Posterior vena cava (tissue), 2 donors: ENCODE measurements at places on chromosomes 6 and 20. TPM values are rescaled to one million over a fixed set of nuclear protein-coding genes. Genes with fewer than 3 reads are reported as not detected.

- DNase-seq: no peak
Measured at GRCh38 chr20:8990770-8991169, 78.1 kb upstream of the PLCB4 start.

AGER gene
- 4.6 TPM for total RNA-seq

DNA sequence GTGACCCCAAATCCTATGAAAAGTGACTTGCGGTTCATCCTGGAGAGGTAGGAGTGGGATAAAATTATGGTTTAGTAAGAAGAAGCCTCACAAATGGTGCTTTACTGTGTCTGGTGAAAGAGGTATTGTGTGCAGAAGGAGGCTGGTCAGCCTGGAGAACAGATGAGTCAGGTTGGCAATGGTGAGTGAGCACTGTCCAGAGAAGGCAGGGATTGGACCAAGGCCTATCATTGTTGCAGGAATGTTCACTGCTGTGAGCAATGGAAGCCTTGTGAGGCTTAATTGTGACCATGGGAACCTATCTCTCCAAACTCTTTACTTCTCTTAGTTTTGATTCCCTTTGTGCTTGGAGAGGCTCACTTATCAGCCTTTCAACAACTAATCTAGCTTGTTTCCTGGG lies 89.0 kb upstream of the KCNK16 start:
- DNase-seq: no peak

DNA sequence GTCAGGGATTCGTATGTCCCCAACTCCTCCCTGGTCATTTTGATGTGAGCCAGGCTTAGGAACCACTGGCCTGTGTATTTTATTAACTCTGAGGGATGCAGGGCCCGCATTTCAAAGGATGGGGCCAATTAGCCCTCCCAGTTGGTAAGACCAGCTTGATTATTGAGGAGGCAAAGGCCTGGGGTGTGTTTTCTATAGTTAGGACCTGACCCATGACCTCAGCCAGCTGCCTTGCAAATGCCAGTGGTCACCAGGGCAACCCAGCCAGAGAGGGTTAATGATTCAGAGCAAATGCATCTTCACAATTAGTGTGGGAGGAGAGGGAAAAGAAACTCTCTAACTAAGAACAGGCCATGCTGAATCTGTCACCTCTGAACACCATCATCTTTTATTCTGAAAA lies 835.4 kb downstream of the MAFB start:
- no peak for DNase-seq

DNA sequence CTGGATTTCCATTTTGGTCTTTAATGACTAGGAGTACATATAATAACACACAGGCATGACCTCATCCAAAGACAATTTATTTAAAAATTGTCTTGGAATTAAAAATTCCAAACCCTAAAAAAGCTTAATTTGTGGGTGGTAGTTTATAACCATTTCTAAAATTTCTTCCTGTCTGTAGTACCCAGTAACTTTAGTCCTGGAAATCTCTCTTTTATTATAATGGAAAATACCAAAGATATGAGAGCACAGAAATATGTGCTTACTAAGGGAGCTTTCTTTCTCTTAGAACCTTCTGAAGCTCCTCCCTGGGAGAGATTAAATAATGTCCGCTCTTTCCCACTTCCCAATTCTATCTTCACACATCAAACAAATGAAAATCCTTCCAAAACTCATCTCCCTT lies 70.5 kb upstream of the PRL start:
- no peak for DNase-seq

GRCh38 chr6:60952500-60952899 lies 1333.5 kb downstream of the KHDRBS2 start:
- DNase-seq: no peak

GRCh38 chr6:87393026-87393622 lies 14.6 kb upstream of the CFAP206 start:
- no peak for DNase-seq

STK4 gene
- 29.0 TPM for total RNA-seq

C6orf52 gene
- total RNA-seq: not detected

DNA sequence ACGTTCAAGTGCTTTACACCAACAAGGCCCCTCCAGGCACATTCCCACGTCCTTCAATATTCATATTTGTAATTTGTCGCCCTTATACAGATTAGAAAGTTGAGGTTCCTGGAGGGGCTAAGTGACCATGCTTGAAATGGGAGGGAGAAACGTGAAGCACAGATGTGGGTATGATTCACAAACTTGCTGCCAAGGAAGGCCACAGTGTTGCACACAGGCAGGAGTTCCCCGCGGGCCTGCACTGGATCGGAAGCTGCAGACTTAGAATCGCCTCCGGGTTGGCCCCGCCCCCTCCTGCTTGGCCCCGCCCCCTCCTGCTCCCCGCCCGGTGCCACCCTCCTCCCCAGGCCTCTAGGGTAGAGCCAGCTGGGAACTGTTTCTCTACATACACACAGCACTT lies 58.2 kb upstream of the QKI start:
- peak; percentile 89 for DNase-seq

SIRPB1 gene
- total RNA-seq: 11.2 TPM

DNA sequence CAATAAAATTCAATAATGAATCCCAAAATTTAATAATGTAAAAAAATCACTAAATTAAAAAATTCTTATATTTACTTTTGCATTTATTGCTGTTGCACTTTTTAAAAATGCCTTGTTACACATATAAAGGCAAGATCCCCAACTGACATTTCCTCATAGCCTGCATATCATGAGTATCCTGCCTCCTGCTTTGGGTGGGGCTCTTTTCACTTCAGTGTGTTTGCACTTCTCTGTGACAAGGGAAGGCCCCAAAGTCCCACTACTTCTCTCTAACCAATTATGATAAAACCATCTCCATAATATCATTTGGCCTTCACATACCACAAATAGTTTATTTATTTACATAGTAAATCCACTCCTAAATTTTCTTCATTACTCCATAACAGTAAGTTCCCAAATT lies 446.1 kb upstream of the MARCKS start:
- DNase-seq: no peak

NNAT gene
- total RNA-seq: 0.65 TPM

DNA sequence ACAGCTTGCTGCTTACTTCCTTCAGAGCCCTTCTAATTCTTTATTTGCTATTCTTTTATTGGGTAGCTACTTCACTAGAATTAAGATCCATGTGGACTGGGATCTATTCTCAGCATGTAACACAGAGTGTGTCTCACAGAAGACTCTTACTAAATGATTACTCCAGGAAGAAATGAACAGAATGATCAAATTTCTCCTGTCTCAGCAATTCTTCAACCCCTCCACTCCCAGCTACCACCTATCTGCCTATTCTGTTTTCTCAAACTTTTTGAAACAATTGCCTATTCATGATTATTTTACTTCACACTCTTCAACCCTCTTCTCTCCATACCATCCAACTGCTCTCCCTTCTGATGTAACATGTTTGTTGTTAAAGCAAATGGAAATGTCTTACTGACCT lies 132.6 kb downstream of the BTBD9 start:
- no peak for DNase-seq

FOXS1 gene
- total RNA-seq: 5.0 TPM

OPN5 gene
- not detected for total RNA-seq

- DNase-seq: peak; percentile 3
Measured at GRCh38 chr20:57088436-57088835, 178.0 kb downstream of the BMP7 start.

DNA sequence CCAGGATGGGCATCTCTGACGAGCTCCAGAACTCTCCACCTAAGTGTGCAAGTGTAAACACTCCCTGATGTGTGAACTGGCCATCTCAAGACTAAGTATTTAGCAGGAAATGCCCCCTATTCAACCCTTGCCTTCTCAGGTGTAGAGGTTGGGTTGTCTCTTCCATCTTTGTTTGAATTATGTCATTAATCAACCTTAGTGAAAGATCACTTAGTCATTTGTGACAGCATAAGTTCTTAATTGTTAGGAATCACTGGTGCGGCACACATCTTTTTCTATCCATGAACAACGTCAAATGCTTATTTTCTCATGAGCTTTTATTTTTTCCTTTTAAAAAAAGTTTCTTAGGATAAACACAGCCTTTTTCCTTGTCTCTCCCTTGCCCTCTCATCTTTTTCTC lies 151.6 kb downstream of the ESR1 start:
- no peak for DNase-seq

DNA sequence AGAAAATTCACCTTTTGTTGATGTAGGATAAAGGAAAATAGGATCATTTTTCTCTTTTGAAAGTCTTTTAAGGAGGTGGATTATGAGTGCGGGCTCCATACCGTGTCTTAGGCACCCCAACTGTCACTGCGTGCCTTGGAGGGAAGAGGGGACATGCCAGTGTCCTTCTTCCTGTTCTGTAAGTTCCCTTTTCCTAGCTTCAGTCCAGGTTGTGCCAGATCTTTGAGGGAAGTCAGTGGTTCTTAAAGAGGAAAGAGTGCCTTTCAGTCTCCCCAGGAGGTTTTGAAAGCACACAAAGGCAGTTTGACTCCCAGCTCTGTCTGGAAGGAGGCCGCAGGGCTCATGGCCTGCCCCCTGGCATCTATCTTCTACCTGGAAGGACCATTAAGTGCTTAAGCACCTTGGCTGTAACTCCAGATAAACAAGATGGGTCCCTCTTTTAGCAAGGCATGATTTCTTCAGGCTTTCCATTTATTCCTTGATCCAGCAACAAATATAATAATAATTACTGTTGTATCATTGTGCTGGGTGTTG lies 13.0 kb downstream of the EFCAB8 start:
- DNase-seq: no peak

DNA sequence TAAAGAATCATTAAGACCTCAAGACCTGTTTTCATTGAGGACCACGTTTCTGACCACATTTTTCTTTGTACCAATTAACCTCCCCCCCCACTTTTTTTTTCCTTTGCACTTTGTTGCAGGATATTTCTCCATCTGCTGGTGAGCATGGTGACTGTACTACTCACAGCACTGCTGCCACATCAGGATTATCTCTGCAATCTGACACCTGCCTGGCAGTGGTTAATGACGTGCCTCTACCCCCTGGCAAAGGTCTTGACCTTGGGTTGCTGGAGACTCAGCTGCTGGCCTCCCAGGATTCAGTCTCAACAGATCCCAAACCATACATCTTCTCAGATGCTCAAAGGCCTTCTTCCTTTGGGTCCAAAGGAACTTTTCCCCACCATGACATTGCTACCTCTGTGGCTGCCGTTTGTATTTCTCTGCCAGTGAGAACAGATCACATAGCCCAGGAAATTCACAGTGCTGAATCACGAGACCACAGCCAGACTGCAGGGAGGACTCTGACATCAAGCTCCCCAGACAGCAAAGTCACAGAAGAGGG lies 46.6 kb upstream of the EDN3 start:
- no peak for DNase-seq

- no peak for DNase-seq
Measured at GRCh38 chr20:37299718-37300528, 10.5 kb downstream of the MANBAL start.

UBE2C gene
- 0.79 TPM for total RNA-seq

DDX43 gene
- total RNA-seq: 1.3 TPM

RCAN2 gene
- total RNA-seq: 35.4 TPM

ME1 gene
- 12.8 TPM for total RNA-seq

MLN gene
- total RNA-seq: not detected

- no peak for DNase-seq
Measured at GRCh38 chr6:27237089-27237803, 10.3 kb upstream of the PRSS16 start.

TRIM31 gene
- not detected for total RNA-seq

GRCh38 chr6:124010574-124010973 lies 206.9 kb downstream of the NKAIN2 start:
- no peak for DNase-seq

IL17F gene
- not detected for total RNA-seq

GRCh38 chr6:36618366-36619355 lies 24.5 kb downstream of the SRSF3 start:
- DNase-seq: no peak

DNA sequence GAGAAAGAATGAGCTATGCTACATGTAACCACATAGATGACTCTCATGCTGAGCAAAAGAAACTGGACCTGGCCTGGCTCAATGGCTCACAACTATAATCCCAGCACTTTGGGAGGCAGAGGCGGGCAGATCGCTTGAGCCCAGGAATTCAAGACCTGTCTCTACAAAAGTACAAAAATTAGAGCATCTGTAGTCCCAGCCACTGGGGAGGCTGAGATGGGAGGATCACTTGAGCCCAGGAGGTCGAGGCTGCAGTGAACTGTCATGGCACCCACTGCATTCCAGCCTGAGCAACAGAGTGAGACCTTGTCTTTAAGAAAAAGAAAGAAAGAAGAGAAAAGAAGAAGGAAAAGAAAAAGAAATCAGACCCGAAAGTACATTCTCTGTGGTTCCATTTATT lies 41.7 kb downstream of the NCR2 start:
- no peak for DNase-seq

GRCh38 chr6:13913226-13914001 lies 11.3 kb upstream of the RNF182 start:
- no peak for DNase-seq
